CD8-positive, alpha-beta memory T cell (primary cell): ENCODE measurements at places on chromosomes 12 and 14.

GRCh38 chr12:48999371-49000131 is at the start of gene DDN:
Gene DDN (minus strand): TSS chr12:48999375. CDS start chr12:48999287, 88 bp downstream.
- DNase-seq, result peak; percentile 40

GRCh38 chr12:107368586-107368985 is 275.2 kb upstream of the CRY1 start:
- DNase-seq, result no peak

GRCh38 chr14:33951183-33951840 is 438 bp upstream of the EGLN3 start:
- DNase-seq, result no peak

- no peak for DNase-seq
Measured at GRCh38 chr14:101879529-101880336, 84.6 kb upstream of the DYNC1H1 start.

DNA sequence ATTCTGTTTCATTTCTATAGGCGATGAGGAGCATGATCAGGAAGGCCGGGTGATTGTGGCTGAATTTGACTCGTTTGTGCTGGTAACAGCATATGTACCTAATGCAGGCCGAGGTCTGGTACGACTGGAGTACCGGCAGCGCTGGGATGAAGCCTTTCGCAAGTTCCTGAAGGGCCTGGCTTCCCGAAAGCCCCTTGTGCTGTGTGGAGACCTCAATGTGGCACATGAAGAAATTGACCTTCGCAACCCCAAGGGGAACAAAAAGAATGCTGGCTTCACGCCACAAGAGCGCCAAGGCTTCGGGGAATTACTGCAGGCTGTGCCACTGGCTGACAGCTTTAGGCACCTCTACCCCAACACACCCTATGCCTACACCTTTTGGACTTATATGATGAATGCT is 1.9 kb downstream of the APEX1 start:
- DNase-seq, result no peak

- no peak for DNase-seq
Measured at GRCh38 chr12:23359975-23360701, 589.3 kb downstream of the SOX5 start.

DNA sequence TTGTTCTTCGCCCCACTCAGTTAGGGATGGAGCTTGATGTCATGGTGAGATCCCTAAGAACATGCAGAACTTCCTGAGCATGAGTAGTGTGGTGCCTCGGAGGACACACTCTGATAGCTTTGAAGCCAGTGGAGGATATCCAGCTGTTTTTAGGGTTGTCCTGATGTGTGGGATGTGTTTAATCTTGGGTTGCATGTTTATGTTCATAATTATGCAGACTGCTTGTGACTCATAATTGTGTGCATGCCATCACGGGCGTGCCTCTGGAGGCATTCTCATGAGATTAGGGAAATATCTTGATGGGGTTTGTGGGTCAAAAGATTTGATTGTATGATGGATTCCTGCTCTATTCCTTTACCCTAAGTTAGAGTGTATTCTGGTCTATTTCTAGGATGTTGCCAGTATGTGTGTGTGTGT is 267.4 kb upstream of the PELI2 start:
- no peak for DNase-seq

DNA sequence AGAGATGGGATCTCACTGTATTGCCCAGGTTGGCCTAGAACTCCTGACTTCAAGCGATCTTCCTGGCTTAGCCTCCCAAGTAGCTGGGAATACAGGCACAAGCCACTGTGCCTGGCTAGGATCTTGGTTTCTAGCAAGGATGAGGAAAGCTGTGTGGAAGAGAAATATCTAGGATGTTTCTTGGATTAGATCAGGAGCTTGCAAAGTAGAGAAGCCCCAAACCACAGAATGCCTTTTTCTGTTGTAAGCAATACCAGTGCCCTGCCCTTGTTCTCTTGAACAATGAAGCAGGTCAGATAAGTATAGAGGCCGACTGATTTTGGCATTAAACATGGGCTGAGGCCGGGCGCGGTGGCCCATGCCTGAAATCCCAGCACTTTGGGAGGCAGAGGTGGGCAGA is 44.3 kb upstream of the STRN3 start:
- no peak for DNase-seq

DNA sequence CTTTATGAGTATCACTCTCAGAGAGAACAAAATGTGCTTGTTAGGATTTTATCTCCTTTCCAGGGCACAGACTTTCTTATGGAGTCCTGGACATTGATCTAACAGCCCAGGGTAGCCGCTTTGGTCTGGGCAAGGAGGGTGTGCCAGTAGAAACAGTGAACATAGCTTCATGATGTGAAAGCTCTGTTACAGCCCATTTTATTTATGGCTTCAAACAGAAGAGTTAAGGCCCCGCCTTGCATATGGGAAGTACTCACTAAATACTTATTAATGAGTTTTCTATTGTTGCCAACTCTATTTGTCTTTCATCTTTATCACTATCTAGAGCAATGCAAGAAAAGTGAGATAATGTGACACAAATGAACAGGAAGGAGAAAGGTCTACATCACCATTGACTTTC is 200.5 kb downstream of the NTF3 start:
- no peak for DNase-seq

- DNase-seq, result no peak
Measured at GRCh38 chr12:102808412-102808811, 108.6 kb downstream of the PAH start.

GRCh38 chr12:851343-851742 is 98.2 kb downstream of the RAD52 start:
- DNase-seq, result no peak

- no peak for DNase-seq
Measured at GRCh38 chr12:91178781-91179180, 3.8 kb downstream of the DCN start.

GRCh38 chr14:36514278-36515104 is 5.5 kb downstream of the NKX2-1 start:
- no peak for DNase-seq

- no peak for DNase-seq
Measured at GRCh38 chr12:42912367-42912766, 322.8 kb upstream of the PRICKLE1 start.

GRCh38 chr14:63881926-63882325 is 29.1 kb downstream of the SYNE2 start:
- DNase-seq, result no peak

- DNase-seq, result no peak
Measured at GRCh38 chr12:128840862-128841468, 12.3 kb upstream of the GLT1D1 start.

- no peak for DNase-seq
Measured at GRCh38 chr14:31945701-31946100, 131.4 kb upstream of the ARHGAP5 start.
